ENCODE measurements at places on chromosomes 13 and 19.

GRCh38 chr19:18393836-18394235 lies 3.6 kb downstream of the LRRC25 start:
- H3K36me3 ChIP-seq: no peaks in the 10 kb centered on the region
- no peak for DNase-seq
- peaks cover 74% of the 10 kb centered on the region for H3K27me3 ChIP-seq
- no peak overlapping the region for H3K4me3 ChIP-seq
- no peaks in the 10 kb centered on the region for H3K4me1 ChIP-seq

GRCh38 chr13:36360903-36361302 lies 14.7 kb upstream of the SPART start:
- H3K27ac ChIP-seq: no peak overlapping the region
- no peaks in the 10 kb centered on the region for H3K4me1 ChIP-seq
- no peak overlapping the region for H3K4me3 ChIP-seq
- no peak for DNase-seq
- H3K27me3 ChIP-seq: no peaks in the 10 kb centered on the region
- H3K36me3 ChIP-seq: no peaks in the 10 kb centered on the region

DNA sequence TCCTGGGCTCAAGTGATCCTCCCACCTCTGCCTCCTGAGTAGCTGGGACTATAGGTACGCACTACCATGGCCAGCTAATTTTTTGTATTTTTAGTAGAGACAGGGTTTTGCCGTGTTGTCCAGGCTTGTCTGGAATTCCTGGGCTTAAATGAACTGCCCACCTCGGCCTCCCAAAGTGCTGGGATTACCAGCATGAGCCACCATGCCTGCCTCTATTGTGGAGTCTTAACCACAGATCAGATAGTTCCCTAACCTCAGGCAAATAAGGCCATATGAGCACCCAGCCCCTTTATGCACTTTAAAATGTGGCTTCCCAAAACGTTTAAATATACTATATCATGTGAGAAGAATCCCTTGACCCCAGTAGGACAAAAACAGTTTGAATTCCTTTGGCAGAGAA lies 16.4 kb downstream of the CNMD start:
- H3K36me3 ChIP-seq: no peaks in the 10 kb centered on the region
- no peak overlapping the region for H3K27ac ChIP-seq
- no peaks in the 10 kb centered on the region for H3K4me1 ChIP-seq
- no peak overlapping the region for H3K4me3 ChIP-seq
- no peaks in the 10 kb centered on the region for H3K27me3 ChIP-seq

DNA sequence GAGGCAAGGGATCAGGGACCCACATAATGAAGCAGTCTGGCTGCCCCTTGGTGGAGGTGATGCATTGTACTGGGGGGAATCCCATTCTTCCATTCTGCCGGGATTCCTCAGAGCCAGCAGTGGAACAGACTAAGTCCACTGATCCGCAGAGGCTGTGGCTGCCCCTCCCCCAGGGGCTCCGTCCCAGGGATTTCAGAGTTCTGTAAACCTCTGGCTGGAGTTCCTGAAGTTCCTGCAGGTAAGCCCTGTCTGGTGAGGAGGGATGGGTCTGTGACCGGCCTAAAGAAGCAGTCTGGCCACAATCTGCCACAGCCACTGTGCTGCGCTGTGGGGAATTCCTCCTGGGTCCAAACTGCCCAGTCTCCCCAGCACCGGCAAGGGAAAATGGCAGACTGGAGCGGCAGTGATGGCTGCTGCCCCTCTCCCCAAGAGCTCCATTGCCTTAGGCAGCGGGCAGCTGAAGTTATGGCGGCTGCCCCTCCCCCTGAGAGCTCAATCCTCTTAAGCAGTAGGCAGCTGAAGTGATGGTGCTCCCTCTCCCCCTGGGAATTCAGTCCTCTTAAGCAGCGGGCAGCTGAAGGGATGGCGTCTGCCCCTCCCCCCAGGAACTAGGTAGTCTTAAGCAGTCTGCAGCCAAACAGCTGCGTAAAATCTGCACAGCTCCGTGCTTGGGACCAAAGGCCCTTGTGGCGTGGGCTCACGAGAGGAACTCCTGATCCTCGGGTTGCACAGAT lies 155.7 kb downstream of the PCDH17 start:
- H3K4me3 ChIP-seq: no peak overlapping the region
- no peaks in the 10 kb centered on the region for H3K27me3 ChIP-seq
- H3K36me3 ChIP-seq: no peaks in the 10 kb centered on the region
- DNase-seq: no peak
- no peak overlapping the region for H3K27ac ChIP-seq

DNA sequence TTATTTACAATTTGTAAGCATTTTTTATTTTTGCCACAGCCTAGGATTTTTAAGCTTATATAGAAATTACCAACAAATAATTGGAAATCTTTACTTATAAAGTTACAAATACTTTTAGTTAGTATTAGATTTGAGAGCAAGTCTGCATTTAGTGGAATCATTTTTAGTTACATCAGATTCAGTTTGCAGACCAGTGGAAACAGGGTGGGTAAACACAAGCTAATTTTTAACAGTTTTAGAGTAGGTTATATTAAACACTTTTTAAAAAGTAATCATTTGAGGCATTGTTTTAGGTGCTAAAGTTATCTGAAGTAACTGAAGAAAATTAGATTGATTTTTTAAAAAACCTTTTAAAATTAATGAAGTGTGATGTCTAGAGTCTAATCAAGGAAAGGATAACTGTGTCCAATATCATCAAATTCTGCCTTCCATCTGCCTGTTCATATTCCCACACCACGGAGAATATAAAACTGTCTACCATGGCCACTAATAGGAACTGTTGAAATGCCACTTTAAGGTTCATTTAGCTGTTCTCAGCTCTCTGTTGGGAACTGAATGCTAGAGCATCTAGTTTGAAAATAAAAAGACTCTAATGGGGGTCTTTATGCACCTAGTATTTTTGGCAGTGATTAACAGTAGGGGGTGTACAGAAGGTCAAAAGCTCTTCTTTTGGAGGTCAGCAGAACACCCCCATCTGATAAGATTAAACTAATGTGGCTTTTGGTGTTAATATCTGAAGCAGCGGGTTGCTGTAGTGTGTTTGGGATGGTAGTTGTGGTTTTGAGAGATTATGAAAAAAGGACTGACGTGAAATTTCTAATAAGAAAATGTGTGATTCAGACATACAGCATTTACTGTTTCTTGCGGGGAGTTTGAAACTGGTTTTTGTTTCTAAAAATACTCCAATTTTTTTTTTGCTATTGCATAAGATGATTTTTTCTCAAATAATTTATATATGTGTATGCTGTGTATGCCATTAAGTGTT lies 66.5 kb downstream of the NDFIP2 start:
- H3K4me1 ChIP-seq: no peaks in the 10 kb centered on the region
- no peak overlapping the region for H3K27ac ChIP-seq
- no peak for DNase-seq
- no peaks in the 10 kb centered on the region for H3K36me3 ChIP-seq

DNA sequence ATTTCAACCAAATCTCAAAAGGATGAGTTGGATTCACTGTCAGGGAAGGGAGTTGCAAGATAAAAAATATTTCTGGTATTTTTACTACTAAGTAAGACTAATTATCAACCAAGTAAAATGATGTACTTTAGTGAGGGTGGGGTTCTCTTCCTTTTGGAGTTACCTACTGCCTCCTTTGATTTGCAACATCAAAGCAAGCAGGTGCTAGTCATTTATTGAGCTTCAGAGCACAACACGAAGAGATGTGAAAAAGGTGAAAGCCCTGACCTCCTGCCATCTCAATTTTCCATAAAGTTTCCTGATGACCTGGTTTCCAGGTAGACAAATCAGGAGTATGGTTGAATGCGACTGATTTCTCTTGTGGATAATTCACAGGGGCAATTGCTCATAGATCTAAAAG lies 96.0 kb downstream of the CDADC1 start:
- no peak overlapping the region for H3K27ac ChIP-seq
- no peaks in the 10 kb centered on the region for H3K36me3 ChIP-seq
- H3K4me3 ChIP-seq: no peak overlapping the region
- H3K4me1 ChIP-seq: no peaks in the 10 kb centered on the region
- DNase-seq: no peak

DNA sequence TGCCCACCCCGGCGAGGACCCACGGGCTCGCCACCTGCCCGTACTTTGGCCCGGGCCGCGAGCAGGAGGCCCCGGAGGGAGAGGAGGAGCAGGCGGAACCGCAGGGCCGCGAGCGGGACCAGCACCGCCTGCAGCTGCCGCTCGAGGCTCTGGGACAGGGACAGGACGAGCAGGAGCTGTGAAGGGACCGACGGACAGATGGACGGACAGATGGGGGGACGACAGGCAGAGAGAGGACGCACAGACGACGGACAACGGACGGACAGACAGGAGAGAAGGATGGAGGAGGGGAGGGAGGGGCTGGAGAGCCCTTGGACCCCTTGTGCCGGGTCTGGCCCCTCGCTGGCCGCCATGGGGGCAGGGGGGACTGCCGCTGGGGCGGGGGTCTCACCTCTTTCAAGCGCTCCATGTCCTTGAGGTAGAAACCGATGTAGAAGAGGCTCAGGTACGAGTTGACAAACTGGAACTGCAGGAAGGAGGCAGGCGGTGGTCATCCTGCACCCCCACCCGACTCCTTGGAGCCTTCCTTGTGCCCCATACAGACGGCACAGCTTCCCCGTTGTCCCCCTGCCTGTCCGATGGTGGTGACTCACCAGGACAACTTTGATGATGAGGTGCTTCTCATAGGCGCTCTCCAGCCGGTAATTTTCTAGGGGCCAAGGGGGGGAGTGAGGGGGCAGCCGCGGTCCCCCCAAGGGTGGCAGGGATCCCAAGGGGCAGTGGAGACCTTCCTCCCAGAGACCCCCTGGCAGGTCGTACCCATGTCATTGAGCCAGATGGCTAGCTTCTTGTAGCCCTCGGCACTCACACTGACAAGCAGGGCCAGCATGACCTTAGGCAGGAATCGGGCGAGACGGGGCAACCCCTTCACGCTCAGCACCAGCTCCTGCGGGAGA lies 5.0 kb downstream of the ANO8 start:
- no peak overlapping the region for H3K4me3 ChIP-seq
- peaks cover 38% of the 10 kb centered on the region for H3K27me3 ChIP-seq
- H3K4me1 ChIP-seq: 0 out of 2 replicates have a peak, but pooled peaks cover 5% of the 10 kb centered on the region
- H3K27ac ChIP-seq: no peak overlapping the region
- no peaks in the 10 kb centered on the region for H3K36me3 ChIP-seq
- no peak for DNase-seq

- H3K27ac ChIP-seq: no peak overlapping the region
- peaks cover 28% of the 10 kb centered on the region for H3K4me1 ChIP-seq
- H3K4me3 ChIP-seq: no peak overlapping the region
Observed at GRCh38 chr19:39428283-39429112, 7.3 kb downstream of the RPS16 start.

GRCh38 chr13:27201661-27202060 lies 30.1 kb upstream of the USP12 start:
- no peak overlapping the region for H3K27ac ChIP-seq
- no peaks in the 10 kb centered on the region for H3K36me3 ChIP-seq
- no peaks in the 10 kb centered on the region for H3K27me3 ChIP-seq
- H3K4me1 ChIP-seq: no peaks in the 10 kb centered on the region
- H3K4me3 ChIP-seq: no peak overlapping the region
- DNase-seq: no peak

DNA sequence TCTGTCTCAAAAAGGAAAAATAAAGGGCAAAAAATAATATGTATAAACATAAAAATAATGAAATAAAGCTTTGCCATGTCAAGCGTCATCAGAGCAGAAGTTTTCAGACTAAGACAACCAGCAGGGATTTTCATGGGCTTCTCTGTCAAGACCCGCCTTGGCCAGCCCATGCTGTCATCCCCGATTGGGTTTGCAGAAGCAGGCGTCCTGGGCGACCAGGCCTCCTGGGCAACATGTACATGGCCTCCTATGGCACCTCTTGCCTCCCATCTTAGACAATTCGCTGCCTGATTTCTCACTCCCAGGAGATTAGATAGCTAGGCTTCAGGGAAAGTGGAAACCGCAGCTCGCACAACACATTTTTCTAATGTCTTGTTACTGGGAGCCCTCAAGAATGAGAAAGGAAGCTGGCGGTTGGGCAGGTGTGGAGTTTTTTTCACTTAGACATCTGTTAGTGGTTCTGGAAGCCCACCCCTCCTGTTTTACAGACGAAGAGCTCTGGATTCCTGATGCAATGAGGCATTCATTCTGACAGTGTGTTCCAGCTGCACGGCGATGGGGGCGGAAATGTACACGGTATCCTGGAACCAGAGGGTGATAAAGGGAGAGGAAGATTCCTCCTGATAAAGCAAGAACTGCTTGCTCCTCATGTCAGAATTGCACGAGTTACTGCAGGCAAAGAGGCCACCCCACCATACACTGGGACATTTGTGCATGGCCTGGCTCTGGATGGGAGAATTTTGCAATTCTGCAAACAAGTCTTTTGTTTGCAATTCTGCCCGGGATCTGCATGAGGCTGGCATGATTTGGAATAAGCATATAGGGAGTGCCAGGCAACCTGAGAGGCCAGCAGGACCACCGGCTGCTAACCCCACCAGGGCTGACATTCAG lies 47.4 kb upstream of the KATNAL1 start:
- no peak overlapping the region for H3K27ac ChIP-seq
- H3K4me3 ChIP-seq: no peak overlapping the region
- no peaks in the 10 kb centered on the region for H3K36me3 ChIP-seq
- H3K27me3 ChIP-seq: no peaks in the 10 kb centered on the region
- H3K4me1 ChIP-seq: no peaks in the 10 kb centered on the region

DNA sequence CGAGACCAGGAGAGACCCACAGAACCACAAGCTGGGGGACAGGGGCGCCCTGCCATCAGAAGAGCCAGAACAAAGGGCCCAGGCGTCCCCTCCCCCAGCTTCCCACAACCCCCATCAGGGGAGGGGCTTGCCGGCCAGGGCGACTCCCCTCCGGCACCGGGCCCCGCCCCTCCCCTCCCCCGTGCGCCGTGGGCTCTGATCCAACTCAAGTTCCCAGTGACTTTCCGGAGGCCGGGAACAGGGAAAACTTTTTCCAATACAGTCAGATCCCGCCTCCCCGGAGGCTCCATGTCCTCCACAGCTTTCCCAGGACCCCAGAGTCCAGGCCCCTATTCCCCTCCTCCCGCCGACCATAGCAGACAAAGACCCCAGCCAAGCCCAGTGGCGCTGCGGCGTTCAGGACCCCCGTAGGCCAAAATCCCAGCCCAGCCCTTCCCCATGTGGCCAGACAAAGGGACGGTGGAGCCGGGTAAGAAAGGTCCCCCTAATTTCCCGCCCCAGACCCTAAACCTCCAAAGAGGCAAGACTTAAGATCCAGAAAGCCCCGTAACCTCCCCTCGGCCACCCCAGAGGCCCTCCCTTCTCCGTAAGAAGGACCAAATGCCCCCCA lies 673 bp downstream of the TEAD2 start:
- 0 out of 2 replicates have a peak, but pooled peaks cover 4% of the 10 kb centered on the region for H3K4me1 ChIP-seq
- no peak overlapping the region for H3K4me3 ChIP-seq
- H3K27me3 ChIP-seq: peaks cover 87% of the 10 kb centered on the region

GRCh38 chr13:20001366-20002190 lies 43.1 kb downstream of the ZMYM2 start:
- no peaks in the 10 kb centered on the region for H3K27me3 ChIP-seq
- H3K27ac ChIP-seq: no peak overlapping the region
- DNase-seq: no peak
- no peaks in the 10 kb centered on the region for H3K36me3 ChIP-seq
- H3K4me1 ChIP-seq: no peaks in the 10 kb centered on the region

DNA sequence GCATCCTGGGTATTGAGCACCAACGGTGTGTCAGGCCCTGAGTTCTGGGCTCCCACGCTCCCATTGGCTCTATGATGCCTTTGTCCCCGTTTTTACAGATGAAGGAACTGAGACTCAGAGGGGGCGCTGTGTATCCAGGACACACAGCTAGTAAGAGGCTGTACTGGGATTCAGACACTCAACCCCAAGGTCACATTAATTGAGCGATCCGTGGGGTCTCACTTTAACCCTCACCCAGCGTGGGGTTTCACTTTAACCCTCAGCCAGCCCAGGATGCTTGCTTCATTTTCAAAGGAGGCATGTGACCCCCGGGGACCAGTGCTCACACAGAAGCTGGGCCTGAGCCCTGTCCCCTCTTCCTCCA lies 42.6 kb downstream of the CYP4F22 start:
- H3K27me3 ChIP-seq: peaks cover 36% of the 10 kb centered on the region
- H3K27ac ChIP-seq: no peak overlapping the region
- 0 out of 2 replicates have a peak, but pooled peaks cover 6% of the 10 kb centered on the region for H3K4me1 ChIP-seq
- no peaks in the 10 kb centered on the region for H3K36me3 ChIP-seq
